Calu3 (cell line): ENCODE measurements at places on chromosomes 16 and 17. TPM values are rescaled to one million over a fixed set of nuclear protein-coding genes. Genes with fewer than 3 reads are reported as not detected.
A peak's percentile ranks its signal among the peaks of the same experiment; 100 is the strongest.

- H3K27ac ChIP-seq = no peak overlapping the region
- no peaks in the 10 kb centered on the region for H3K27me3 ChIP-seq
- no peaks in the 10 kb centered on the region for H3K36me3 ChIP-seq
- H3K4me3 ChIP-seq = no peak overlapping the region
- H3K4me1 ChIP-seq = peaks cover 14% of the 10 kb centered on the region
Observed at GRCh38 chr17:6498356-6498755, 54.1 kb downstream of the PIMREG start.

- no peak overlapping the region for H3K4me3 ChIP-seq
- H3K4me1 ChIP-seq = peaks cover 15% of the 10 kb centered on the region
- no peak for DNase-seq
- H3K27me3 ChIP-seq = peaks cover 16% of the 10 kb centered on the region
- no peaks in the 10 kb centered on the region for H3K36me3 ChIP-seq
- H3K27ac ChIP-seq = peak overlapping the region; percentile 34
Observed at GRCh38 chr17:74394275-74394950, 27.1 kb downstream of the GPR142 start.

DNA sequence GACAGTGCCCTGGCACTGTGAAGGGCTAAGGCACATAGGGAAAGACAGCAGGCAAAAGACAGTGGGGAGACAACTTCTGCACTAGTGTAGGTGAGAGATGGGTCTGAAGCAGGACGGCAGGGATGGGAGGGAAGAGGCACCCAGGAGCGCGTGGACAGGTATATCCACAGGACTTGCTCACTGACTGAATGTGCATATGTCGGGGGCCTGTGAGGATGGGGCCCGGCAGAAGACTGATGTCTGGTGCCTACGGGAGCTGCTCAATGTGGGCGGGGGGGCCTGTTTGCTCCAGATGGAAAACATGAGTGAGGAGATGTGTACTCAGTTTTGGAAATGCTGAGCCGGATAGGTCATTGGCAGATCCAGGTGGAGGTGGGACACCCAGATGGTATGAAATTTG is 47.3 kb upstream of the PMFBP1 start:
- no peaks in the 10 kb centered on the region for H3K36me3 ChIP-seq
- no peak overlapping the region for H3K27ac ChIP-seq
- no peak for DNase-seq
- H3K4me3 ChIP-seq = no peak overlapping the region
- peaks cover 5% of the 10 kb centered on the region for H3K4me1 ChIP-seq
- no peaks in the 10 kb centered on the region for H3K27me3 ChIP-seq

Gene TMUB2
- total RNA-seq = 56.0 and 58.8 TPM in 2 replicates

Gene NOG
- 0.73 TPM in 1 of 2 replicates, not detected in the other for total RNA-seq

DNA sequence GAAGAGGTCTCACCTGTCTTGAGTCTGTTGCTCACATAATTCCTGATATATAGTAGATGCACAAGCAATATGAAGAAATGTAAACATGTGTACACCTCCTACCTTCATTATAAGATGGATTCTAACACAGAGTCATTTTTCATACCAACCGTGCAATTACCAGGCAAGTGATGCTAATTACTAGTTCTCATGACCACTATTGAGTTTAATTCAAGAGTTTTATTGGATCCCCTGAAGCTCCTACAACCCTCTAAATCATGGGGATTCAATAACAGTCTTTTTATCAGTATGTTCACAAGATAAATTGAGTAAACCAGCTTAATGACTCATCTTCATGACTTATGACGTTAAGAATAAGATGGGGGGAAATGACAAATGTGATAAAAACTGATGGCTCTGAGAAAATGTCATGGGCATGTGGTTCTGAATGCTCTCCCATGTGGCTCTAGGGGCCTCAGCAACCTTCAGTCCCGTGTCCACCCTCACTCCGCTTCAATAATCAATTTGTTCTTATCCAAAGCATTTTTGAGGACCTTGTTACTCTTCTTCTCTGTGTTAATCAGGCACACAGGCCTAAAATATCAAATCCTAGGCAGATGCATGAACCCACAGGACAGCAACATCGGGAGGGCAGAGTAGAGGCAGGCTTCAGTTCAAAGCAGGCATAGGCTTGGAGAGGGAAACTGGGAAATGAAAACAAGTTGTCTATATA is 42.8 kb downstream of the PRAC1 start:
- DNase-seq = no peak
- no peaks in the 10 kb centered on the region for H3K4me1 ChIP-seq
- H3K27me3 ChIP-seq = no peaks in the 10 kb centered on the region
- no peaks in the 10 kb centered on the region for H3K36me3 ChIP-seq
- no peak overlapping the region for H3K4me3 ChIP-seq
